ACHN (cell line): ENCODE measurements at places on chromosomes 5 and 9.

DNA sequence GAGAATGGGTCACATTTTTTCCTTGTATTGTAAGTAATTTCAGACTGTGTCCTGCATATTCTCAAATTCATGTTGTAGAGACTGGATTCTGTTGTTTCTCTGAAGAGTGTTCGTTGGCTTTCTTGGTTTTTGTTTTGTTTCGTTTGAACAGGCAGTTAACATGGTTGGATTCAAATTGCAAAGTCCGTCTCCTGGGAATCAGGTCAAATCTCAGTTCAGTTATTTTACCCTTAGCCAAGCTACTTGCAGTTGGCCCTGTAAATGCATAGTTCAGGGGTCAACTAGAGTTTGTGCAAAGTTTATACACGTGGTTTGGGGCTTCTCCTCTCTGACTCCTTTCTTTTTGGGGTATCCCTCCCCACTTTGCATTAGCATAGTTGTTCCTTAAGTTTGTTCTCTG, 21.7 kb upstream of the FBXW11 start:
- no peak for DNase-seq

- no peak for DNase-seq
Measured at GRCh38 chr5:149005077-149005892, 57.6 kb downstream of the SH3TC2 start.

DNA sequence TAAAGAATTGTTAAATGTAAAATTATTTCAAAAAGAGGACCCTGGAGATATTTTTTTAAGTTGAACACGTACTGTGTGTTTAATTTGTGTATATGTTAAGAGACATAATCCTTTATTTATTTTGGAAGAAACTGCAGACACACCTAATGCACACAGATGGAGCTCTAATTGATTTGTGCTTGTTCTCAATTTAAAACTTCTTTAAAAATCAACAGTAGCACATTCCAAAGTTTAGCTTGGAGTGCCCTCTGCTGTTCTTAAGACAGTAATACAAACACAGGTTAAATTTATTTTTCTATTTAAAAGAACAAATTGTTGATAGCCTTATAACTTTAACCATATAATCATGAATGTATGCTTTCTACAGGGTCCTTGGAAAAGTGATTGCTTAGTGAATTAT, 277.6 kb upstream of the ADAMTS16 start:
- DNase-seq = peak; percentile 32

- DNase-seq = no peak
Measured at GRCh38 chr5:60489377-60489776, 210.6 kb downstream of the DEPDC1B start.

GRCh38 chr9:69649566-69650250, 22.5 kb downstream of the APBA1 start:
- DNase-seq = no peak

- no peak for DNase-seq
Measured at GRCh38 chr5:39117401-39117800, 43.2 kb upstream of the RICTOR start.

- DNase-seq = no peak
Measured at GRCh38 chr9:72458153-72458552, 63.3 kb upstream of the TMC1 start.

DNA sequence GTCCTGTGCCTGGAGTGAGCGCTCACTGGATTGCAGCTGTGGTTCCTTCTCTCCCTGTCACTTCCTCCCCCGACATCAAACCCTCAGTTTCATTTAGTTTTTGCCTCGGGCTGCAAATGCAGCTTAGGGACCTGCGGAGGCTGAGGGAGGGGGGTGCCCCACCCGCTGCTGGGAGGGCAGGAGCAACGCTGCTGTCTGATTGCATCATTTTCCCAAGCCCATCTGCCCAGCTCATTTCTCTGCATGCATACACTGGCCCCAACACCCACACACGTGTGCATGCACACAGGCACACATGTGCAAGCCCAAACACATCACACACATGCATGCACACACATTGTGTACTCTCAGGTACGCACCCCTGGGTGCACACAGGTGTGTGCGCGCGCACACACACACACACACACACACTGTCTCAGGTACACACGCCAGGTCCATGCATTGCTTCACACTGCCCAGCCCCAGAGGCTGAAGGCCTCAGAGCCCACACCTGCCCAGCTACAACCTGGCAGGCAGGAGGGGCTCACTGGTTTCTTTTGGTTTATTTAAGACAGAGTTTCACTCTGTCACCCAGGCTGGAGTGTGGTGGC, 3.4 kb downstream of the ASS1 start:
- DNase-seq = no peak

DNA sequence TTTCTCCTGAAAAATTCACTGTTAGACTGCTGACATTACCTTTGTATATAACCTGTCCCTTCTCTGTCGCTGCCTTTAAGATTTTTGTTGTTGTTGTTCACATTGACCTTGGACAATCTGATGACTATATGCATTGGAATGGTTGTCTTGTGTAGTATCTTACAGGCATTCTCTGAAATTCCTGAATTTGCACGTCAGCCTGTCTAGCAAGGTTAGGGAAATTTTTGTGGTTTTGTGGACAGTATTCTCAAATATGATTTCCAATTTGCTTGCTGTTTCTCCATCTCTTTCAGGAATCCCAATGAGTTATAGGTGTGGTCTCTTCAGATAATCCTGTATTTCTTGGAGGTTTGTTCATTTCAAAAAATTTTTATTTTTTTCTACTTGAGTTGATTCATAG, 140.8 kb downstream of the PRR16 start:
- peak; percentile 92 for DNase-seq

- DNase-seq = no peak
Measured at GRCh38 chr5:133269691-133270090, 217.9 kb downstream of the HSPA4 start.

GRCh38 chr5:107567901-107568671, 102.7 kb downstream of the EFNA5 start:
- DNase-seq = no peak

- no peak for DNase-seq
Measured at GRCh38 chr9:99071313-99072039, 33.4 kb upstream of the TGFBR1 start.

DNA sequence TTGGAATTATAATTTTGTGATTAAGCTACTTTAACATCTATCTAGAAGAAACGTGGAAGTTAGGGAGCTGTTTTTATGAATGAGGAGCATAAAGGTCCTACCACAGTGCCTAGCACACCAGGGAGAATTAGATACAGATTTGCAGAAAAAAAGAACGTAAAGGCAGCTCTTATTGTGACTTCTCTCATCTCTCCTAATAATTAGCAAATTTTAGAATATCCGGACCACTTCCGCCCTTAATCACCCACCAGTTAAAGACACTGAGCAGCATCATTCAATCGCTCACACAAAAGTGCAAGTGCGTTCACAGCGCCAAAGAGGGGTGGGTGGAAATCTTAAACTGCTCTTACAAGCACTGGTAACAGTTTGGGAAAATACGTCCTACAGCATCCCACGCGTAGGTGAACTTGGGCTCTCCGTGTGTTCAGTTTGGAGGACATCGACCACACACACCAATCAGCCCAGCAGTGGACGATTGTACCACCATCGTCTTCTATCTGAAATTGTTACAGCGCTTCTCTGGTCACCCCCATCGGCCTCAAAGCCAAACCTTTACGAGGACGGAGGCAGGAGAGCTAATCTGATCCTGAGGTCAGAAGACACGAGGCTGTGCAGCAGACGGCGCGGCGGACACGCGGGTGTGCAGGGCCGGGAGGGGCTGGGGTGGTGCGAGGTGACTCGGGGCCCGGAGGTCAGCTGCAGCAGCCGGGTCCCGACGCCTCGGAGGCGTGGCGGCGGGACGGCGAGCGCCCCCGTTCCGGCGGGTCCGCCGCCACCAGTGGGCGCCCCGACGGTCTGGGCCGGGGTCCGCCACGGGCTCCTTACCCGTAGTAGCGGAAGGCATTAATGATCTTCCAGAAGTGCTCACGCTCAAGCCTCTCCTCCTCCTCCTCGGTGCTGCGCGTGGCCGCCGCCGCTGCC, 646 bp downstream of the CARNMT1 start:
- DNase-seq = peak; percentile 44
